Activated T-helper 9 cell treated with anti-CD3 and anti-CD28 coated beads, Interleukin-2, amount 50 U/mL, for 16 hours (primary cell): ENCODE measurements at places on chromosomes 1 and 21.

GRCh38 chr1:178457651-178458050, 39.1 kb downstream of the CLEC20A start:
- no peak for DNase-seq

DNA sequence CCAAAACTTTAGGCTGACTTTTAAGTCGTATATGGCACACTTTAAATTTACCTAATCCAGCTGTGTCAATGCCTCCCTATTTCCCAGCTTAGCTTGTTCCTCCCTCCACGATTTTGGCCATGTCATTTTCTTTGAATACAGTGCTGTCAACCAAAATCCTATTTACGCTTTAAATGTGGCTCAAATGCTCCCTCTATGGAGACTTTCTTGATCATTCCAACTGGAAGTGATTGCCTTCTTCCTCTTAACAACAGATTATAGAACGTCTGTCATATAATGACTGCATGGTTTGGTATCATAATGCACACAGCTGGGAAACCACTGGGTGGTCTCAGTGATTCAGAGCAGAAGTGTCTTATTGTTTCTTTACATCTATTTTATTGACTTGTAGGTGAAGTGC, 18.9 kb upstream of the BATF3 start:
- DNase-seq, result no peak

GRCh38 chr1:208098773-208099172, 145.4 kb downstream of the PLXNA2 start:
- no peak for DNase-seq

DNA sequence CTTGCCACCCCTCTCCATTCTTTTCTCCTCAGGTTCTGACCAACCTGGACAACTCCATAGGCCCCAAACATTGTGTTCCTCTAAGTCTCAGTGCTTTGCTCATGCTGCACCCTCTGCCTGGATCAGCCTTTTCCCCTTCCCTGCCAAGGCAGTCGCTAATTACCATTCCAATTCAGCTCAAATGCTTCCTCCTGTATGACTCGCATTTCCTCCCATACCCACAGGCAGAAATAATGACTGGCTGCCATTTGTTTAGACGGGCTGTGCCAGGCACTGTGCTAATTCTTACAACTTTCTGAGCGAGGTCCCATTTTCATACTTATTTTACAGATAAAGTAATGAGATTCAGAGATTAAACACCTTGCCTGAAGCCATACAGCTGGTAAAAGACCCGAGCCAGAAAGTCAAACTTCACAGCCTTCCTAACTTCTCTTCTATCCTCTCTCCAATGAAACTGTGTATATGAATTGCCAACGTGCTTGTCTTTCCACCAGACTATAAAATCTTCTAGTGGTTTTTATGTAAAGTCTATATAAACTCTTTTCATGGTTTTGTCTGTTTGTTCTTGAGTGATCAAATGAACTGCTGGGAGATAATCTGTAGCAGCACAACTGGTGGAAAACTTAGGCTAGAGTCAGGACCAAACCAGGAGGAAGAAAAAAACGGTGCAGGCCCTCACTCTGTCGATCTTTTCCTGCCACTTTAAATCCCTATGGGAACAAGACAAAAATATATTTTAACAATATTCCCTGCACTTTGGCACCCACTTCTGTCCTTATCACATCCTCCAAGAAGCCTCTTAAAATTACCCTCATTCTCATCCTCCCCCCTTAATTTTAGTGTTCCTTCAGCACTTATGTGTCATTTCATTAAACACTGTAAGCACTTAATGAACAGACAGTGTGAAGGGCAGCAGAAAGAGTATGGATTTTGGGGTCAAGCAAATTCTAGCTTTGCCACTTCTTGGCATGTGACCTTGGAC, 33.7 kb downstream of the RAB3B start:
- DNase-seq, result no peak

DNA sequence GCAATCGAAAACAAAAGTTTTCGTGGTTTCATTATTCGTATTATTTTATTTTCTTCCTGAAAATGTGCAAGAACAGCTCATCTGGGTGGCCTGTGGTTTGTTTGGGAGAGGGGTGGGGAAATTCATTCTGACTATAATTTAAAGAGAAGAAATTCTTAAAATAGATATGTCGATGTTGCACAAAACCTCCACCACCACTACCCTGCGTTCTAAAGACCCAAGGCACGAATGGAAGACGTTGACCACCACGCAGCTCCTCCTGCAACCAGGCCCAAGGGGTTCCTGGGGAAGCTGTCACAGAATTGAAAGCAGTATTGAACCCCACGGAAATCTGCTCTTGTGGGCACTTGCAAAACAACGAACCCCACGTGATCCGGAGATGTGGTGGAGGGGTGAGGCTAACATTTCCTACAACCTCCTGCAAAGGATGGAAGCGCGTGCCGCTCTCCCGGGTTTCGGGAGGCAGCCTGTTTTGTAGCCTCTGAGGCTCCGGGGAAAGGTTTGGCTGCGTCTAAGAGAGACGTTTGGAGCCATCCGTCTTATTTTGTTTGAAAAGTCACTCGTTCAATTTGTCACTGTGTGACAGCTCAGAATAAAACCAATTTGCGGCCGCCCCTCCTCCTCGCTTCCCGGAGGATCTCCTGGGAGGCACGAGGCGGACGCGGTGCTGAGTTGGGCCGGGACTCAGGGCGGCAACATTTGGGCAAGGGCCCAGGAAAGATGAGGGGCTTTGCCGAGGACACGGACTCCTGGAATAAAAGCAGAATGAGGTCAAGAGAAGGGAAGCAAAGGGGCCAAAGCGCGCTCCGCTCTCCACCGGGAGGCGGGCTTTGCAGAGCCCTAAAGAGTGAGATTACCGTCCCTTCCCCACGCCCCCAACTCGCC, 810 bp upstream of the HLX start:
- no peak for DNase-seq

DNA sequence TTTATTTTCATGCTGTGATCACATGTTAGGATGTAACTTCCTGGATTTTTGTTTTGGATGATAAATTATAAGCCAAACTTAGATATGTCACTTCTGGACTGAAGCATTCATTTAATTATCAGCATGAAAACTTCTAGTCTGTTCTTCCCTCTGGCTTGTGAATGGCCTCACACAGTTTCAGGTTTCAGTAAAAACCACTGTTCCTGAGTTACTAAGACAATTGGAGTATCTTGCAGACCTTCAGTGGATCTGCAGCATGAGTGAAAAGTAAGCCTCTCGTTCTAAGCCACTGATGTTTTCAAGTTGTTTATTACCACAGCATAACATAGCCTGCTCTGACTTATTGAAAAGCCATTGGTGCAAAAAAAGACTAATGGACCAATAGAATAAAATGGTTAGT, 55.3 kb upstream of the RGS21 start:
- DNase-seq, result no peak

- no peak for DNase-seq
Measured at GRCh38 chr1:41917835-41918449, 780 bp downstream of the HIVEP3 start.

- DNase-seq, result no peak
Measured at GRCh38 chr1:180841415-180841814, 71.3 kb upstream of the KIAA1614 start.

DNA sequence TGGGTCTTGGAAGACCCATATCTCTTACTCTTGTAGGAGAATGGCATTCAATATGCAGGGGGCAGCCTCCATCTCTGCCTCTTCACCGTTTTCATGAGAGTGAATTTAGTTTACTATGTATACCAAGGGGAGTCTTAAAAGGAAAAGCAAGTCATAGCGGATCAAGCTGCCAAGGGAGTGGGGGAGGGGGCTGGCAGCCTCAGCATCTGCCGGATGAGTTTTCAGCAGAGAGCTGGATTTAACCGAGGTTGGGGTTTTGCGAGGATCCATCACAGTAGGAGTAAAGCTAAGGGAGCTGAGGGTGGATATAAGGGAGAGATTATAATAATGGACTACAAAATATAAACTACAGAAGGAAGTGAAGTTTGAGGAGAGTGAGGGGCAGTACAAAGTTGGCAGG, 9.9 kb downstream of the CD160 start:
- no peak for DNase-seq
